ENCODE measurements at places on chromosomes 7 and 10.

- no peak for DNase-seq
- H3K27ac ChIP-seq: peak overlapping the region; percentile 43
- H3K27me3 ChIP-seq: no peaks in the 10 kb centered on the region
- H3K4me3 ChIP-seq: no peak overlapping the region
These were observed 70.0 kb upstream of the ZMIZ2 start for GRCh38 chr7:44678471-44679179.

DNA sequence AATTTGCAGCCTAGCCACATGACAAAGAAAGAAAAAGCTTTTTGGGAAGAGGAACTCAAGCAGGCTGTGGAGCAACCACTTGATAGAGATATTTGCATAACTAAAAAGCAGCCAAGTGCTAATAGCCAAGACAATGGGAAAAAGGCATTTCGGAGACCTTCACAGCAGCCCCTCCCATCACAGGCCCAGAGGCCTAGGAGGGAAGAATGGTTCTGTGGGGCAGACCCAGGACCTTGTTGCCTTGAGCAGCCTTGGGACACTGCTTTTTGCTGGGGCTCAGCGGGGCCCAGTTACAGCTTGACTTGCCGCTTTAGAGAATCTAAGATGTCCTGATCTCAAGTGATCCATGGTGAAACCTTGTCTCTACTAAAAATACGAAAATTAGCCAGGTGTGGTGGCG lies 38.5 kb downstream of the FAM149B1 start:
- DNase-seq: no peak
- H3K4me1 ChIP-seq: no peaks in the 10 kb centered on the region
- H3K27me3 ChIP-seq: no peaks in the 10 kb centered on the region
- H3K36me3 ChIP-seq: peaks cover 34% of the 10 kb centered on the region
- no peak overlapping the region for H3K27ac ChIP-seq

GRCh38 chr10:71520042-71520441 lies 123.3 kb downstream of the CDH23 start:
- no peak for DNase-seq
- H3K27me3 ChIP-seq: no peaks in the 10 kb centered on the region
- H3K4me3 ChIP-seq: no peak overlapping the region
- H3K36me3 ChIP-seq: no peaks in the 10 kb centered on the region
- H3K27ac ChIP-seq: no peak overlapping the region
- H3K4me1 ChIP-seq: peaks cover 23% of the 10 kb centered on the region

- no peak overlapping the region for H3K27ac ChIP-seq
- peaks cover 4% of the 10 kb centered on the region for H3K36me3 ChIP-seq
- H3K27me3 ChIP-seq: no peaks in the 10 kb centered on the region
- H3K4me1 ChIP-seq: peaks cover 20% of the 10 kb centered on the region
- no peak overlapping the region for H3K4me3 ChIP-seq
These were observed 172.6 kb upstream of the PRPS1L1 start for GRCh38 chr7:18200266-18200665.

GRCh38 chr10:121393522-121393921 lies 204.7 kb downstream of the FGFR2 start:
- H3K27me3 ChIP-seq: no peaks in the 10 kb centered on the region
- no peaks in the 10 kb centered on the region for H3K4me1 ChIP-seq
- peaks cover 2% of the 10 kb centered on the region for H3K36me3 ChIP-seq
- no peak overlapping the region for H3K4me3 ChIP-seq

DNA sequence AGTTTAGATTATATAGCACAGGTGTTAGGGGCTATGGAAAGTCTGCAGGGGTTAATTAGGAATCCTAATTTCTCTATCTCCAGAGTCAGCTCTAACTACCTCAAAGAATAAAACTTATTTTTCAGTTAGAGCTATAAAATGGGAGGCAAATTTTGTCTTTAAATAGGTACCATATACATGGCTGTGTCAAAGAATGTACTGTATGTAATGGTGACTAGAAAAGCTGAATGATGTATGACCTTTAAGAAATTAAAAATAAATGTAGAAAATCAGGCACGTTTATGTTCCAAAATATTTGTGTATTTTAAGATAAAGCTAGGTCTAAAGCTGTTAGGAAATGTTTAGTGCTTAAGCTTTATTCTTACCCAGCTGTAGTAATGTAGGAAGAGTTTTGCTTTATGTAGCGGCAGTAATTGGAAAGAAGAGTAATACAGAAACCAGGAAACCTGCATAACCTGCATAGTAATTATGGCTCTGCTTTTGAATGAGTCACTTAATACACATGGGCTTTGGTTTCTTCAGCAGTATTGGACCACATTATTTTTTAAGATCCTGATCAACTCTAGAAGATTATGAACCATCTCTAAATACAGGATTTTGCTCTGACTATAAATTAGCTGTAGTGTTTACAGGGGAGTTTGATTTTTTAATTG lies 85.0 kb downstream of the KMT2E start:
- H3K27ac ChIP-seq: peak overlapping the region; percentile 69
- no peaks in the 10 kb centered on the region for H3K27me3 ChIP-seq
- DNase-seq: no peak

DNA sequence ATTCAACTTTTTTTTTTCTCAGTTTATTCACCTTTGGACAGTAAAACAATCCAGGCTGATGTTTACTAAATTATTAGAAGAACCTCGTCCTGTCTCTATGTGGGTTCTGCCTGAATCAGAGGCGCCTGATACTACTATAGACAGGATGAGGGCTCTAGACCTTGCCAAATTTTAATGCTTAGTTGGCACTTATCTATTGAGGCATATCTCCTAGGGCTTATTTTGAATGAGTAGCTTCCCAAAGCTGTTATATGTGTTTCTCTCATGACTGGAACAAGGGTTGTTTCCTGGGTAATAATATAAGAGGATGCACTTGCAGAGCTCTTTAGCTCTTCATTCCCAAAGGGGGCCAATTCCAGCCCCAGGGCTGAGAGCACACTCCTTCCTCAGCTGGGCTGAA lies 23.6 kb downstream of the HECW1 start:
- H3K36me3 ChIP-seq: no peaks in the 10 kb centered on the region
- H3K27me3 ChIP-seq: peaks cover 1% of the 10 kb centered on the region
- no peak for DNase-seq
- H3K27ac ChIP-seq: no peak overlapping the region

DNA sequence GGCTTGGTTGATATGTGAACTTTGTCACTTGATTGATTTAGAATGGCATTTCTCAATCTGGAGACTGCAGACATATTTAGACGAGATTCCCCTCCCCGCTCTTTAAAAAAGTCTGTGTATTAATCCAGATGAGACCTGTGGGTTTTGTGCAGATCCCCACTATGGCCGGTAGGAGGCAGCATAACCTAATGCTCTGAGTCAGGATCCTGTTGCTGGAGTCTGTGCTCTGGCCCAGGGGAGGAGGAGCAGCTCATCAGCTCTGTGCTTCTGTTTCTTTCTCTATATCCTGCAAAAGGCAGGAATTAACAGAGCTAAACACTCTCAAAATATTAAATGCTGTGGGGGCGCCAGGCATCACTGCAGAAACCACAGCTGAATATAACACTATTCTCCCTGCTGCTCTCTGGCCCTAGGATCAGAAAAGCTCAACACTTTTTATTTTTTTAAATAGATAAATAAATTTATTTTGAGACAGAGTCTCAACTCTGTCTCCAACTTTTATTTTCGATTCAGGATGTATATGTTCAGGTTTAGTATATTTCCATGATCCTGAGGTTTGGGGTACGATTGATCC lies 23.9 kb upstream of the SEPHS1 start:
- H3K4me1 ChIP-seq: peaks cover 9% of the 10 kb centered on the region
- no peak overlapping the region for H3K27ac ChIP-seq
- H3K27me3 ChIP-seq: no peaks in the 10 kb centered on the region
- DNase-seq: peak; percentile 72

GRCh38 chr10:108358912-108359311 lies 1194.4 kb upstream of the SORCS1 start:
- no peak overlapping the region for H3K27ac ChIP-seq
- H3K4me1 ChIP-seq: peaks cover 12% of the 10 kb centered on the region
- H3K4me3 ChIP-seq: no peak overlapping the region
- DNase-seq: no peak
- no peaks in the 10 kb centered on the region for H3K36me3 ChIP-seq

DNA sequence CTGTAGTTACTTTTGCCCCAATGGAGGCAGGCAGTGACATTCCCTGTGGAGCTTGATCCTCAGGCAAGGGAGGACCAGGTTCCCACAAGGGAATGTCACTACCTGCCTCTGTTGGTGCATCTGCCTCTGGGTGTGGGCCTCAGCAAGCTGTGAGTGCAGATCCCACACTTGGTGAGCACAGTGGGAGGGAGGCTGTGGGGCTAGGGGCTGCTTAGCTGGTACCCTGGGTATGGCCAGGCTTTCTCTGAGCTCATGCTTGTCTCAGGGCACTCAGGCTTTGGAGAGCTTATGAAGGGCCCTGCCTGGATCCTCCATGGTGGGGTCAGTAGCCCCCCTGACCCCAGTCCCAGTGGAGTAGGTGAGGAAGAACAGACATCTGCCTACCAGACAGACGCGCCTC lies 16.2 kb upstream of the ZNF488 start:
- no peak for DNase-seq
- H3K36me3 ChIP-seq: no peaks in the 10 kb centered on the region
- no peak overlapping the region for H3K4me3 ChIP-seq
- H3K4me1 ChIP-seq: peaks cover 27% of the 10 kb centered on the region

- no peaks in the 10 kb centered on the region for H3K27me3 ChIP-seq
- no peak for DNase-seq
- no peak overlapping the region for H3K27ac ChIP-seq
- no peaks in the 10 kb centered on the region for H3K36me3 ChIP-seq
These were observed 1239.2 kb downstream of the REEP3 start for GRCh38 chr10:64760371-64760770.

DNA sequence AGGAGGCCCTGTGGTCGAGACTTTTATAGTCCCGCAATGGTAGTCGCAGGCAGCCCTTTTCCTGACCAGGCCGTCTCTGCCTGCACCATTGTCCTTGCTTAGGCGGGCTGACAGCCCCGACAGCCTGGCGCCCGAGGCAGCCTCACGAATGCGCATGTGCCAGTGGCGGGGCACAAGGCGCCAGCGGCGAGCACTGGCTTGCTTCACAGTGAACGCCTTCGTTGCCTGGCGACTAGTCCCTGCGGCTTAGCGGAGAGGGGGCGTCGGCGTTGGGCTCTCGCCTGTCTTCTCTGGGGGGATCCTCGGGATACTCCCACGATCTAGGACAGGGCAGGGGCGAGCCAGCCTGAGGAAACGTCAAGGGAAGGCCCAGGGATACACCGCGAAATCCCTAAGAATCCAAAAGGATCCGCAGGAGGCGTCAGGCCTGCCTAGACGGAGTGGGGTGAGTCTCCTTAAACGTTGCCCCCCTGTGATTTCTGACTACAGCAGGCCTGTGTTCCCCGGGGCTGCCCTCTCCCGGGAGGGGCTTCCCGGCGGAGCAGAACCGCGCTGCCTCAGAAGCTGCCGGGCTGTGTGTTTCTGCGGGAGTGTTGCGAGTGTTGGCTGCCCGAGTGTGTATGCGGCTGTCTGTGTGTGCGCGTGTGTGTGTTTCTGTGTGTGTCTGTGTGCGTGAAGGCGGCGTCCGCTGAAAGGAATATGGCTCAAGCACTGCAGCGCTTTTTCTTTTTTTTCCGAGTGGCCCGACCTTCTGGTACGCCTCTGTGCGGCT lies 20.5 kb upstream of the ZNF273 start:
- no peaks in the 10 kb centered on the region for H3K36me3 ChIP-seq
- peak; percentile 19 for DNase-seq
- H3K4me1 ChIP-seq: no peaks in the 10 kb centered on the region

DNA sequence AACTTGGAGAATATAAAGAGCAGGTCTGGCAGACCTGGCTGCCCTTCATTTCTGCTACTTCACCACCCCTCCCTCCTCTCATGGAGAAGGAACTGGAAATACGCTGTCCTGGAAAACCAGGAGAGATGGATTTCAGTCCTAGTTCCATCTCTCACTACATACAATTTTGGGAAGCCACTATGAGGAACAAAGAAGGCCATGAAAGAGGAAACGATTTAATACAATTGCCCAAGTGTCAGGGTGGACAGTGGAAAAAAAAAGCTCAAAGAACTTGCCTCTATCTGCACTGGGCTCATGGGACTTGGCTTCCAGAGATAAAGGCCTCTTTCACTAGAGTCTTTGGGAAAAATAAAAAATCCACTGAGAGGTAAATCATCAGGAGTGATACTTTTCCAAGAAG lies 561.7 kb downstream of the KCNMA1 start:
- no peaks in the 10 kb centered on the region for H3K27me3 ChIP-seq
- no peak for DNase-seq
- no peaks in the 10 kb centered on the region for H3K36me3 ChIP-seq
- no peak overlapping the region for H3K4me3 ChIP-seq
- H3K4me1 ChIP-seq: peaks cover 10% of the 10 kb centered on the region

- H3K4me1 ChIP-seq: no peaks in the 10 kb centered on the region
- DNase-seq: no peak
- peaks cover 1% of the 10 kb centered on the region for H3K27me3 ChIP-seq
These were observed 3.5 kb upstream of the CCL24 start for GRCh38 chr7:75817116-75817515.

- no peak overlapping the region for H3K27ac ChIP-seq
- no peak overlapping the region for H3K4me3 ChIP-seq
- H3K4me1 ChIP-seq: no peaks in the 10 kb centered on the region
- H3K27me3 ChIP-seq: no peaks in the 10 kb centered on the region
- no peak for DNase-seq
- no peaks in the 10 kb centered on the region for H3K36me3 ChIP-seq
These were observed 139.0 kb upstream of the MKLN1 start for GRCh38 chr7:131188367-131189339.

GRCh38 chr7:82021036-82021435 lies 251.2 kb upstream of the HGF start:
- no peak overlapping the region for H3K27ac ChIP-seq
- no peak overlapping the region for H3K4me3 ChIP-seq
- H3K27me3 ChIP-seq: peaks cover 7% of the 10 kb centered on the region
- H3K4me1 ChIP-seq: peaks cover 46% of the 10 kb centered on the region
- H3K36me3 ChIP-seq: no peaks in the 10 kb centered on the region

DNA sequence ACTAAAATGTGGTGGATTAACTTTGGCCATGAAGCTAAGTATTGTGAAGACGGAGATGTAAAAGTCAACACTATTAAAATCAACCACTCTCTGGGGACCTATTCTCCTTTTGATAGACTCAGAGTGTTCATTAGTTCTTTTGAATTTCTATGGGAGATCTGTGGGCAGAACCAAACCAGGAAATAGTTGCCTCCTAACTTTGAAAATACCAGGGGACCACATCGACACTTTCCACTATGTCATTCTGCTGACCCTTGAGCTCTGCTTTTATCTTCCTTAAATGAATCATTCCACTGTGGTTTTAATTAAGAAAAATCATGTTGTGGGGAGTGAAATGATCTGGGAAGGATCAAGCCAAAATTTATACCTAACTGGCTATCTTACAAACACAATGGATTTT lies 960.5 kb downstream of the GATA3 start:
- H3K4me3 ChIP-seq: no peak overlapping the region
- peak overlapping the region; percentile 11 for H3K27ac ChIP-seq
- H3K36me3 ChIP-seq: no peaks in the 10 kb centered on the region
- H3K4me1 ChIP-seq: peaks cover 37% of the 10 kb centered on the region

- H3K27me3 ChIP-seq: peaks cover 22% of the 10 kb centered on the region
- no peak for DNase-seq
- no peak overlapping the region for H3K27ac ChIP-seq
- H3K36me3 ChIP-seq: no peaks in the 10 kb centered on the region
These were observed 102.3 kb downstream of the NPTX2 start for GRCh38 chr7:98719396-98719795.

DNA sequence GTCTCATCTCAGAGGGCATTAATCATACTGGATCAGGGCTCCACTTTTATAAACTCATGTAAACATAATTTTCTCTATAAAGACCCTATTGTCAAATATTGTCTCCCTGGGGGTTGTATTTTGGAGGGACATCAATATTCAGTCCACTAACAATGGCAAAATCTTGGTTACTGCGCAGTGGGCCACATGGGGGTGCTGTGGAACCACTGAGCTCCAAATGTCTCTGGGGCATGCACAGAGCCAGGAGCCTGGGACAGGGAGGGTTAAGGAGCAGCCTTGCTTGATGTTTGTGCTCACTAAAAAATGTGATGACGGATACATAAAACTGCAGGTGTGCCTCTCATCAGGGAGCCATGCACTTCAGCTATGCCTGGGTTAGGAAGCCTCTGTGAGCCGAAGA lies 62.1 kb upstream of the PRSS58 start:
- H3K4me3 ChIP-seq: no peak overlapping the region
- no peak for DNase-seq
- H3K27ac ChIP-seq: no peak overlapping the region
- no peaks in the 10 kb centered on the region for H3K4me1 ChIP-seq
